ENCODE measurements at places on chromosomes 11 and 22.

DNA sequence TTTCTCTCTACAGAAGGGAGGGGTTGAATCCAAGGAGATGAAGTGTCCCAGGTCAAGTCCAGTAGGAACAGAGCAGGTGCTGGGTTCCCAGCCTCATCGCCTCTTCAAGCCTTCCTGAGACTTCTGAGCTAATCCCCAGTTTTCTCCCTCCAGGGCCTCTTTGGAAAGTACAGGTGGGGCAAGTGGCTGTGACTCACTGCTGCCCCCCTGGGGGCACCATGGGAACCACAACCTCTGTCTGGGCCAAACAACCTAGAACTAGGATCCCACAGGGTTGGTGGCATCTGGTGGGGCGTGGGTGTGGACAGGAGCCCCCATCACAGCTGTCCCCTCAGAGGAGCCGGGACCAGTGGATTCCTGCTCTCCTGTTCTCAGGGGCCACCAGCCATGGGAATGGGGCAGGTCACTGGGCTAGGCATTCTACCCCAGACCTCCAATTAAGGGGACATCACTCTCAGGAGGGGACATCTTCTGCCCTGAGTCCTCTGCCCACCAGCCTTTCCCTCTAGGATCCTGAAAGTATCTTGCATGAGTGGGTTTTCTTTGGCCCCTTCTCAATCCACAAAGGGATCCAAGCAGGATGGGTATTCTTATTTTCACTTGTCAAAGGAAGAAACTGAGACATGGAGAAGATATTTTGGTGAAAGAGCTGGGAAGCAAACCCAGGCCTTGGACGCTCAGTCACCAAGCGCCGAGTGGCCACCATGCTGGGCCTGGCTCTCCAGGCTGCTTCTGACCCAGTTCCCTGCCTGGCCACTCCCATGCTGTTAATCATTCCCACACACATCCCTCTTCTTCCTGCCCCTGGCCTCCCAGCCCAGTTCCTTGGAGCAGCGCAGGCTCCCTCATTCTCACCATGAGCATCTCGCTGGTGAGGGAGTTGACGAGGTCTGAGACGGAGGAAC, 23.8 kb downstream of the LRRC10B start:
- DNase-seq, result no peak

GRCh38 chr11:88535916-88536547, 198.5 kb upstream of the CTSC start:
- DNase-seq, result no peak

DNA sequence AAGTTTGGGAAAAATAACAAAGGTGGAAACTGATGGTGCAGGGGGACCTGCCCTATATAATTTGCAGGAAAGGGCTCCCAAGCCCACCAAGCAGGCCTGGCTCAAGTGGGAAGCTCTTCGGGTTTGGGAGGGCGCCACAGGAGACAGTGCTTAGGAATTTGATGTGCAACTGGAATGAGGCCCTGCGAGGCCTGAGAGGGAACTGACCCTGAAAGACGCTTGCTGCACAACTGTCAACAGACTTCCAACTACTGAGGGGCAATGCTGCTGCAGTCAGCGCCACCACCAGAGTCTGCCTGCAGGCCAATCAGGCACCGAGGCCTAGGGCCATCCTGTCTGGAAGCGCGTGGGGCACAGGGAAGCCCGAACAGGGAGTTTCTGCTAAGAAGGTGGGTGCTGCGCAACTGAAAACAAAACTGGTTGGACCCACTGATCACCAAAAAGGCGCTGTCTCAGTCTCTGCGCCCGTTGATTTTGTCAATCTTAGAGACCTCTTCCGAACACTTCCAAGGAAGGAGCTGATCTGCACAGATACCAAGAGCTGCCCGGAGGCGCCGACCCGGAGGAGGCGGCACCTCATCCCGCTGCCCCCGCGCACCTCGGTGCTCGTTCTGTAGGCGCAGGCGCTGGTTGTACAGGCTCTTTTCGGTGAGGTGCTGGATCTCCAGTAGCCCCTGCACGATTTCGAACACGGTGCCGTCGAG, 667 bp downstream of the DGCR6L start:
- DNase-seq, result no peak

DNA sequence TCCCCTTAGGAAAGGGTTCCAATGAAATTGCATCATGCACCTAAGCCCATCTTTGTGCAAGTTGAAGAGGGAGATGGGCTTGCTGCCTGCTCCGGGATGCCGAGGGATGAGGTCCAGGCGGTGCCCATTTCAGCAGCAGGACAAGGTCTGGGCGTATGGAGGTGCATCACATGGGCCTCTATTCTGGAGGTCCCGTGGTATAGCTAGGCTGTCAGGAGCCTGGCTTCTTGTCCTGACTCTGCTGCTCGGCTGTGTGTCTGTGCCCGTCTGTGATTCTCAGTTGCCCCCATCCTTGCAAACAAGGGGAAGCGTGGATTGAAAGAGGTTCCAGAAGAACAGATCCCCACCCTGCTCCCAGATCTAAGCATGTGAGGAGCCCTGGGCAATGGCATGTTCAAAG, 130.0 kb downstream of the OSBP2 start:
- no peak for DNase-seq

DNA sequence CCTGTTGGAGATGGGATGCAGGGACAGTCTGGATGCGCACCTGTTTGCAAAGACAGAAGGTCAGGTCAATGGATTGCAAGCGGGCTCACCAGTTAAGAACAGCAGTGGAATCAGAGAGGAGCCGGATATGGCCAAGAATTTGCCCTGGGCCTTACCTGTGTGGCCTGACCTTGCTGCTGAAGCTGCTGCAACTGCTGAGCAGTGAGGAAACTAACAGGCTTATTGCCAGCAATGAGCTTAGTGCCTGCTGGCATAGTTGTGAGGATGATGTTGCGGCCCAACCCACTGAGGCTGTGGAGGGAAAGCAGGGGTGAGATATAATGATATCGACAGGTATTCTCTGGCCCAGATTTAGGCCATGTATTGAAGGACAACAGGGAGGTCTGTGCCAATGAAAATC, 30.6 kb downstream of the NFRKB start:
- DNase-seq, result no peak

DNA sequence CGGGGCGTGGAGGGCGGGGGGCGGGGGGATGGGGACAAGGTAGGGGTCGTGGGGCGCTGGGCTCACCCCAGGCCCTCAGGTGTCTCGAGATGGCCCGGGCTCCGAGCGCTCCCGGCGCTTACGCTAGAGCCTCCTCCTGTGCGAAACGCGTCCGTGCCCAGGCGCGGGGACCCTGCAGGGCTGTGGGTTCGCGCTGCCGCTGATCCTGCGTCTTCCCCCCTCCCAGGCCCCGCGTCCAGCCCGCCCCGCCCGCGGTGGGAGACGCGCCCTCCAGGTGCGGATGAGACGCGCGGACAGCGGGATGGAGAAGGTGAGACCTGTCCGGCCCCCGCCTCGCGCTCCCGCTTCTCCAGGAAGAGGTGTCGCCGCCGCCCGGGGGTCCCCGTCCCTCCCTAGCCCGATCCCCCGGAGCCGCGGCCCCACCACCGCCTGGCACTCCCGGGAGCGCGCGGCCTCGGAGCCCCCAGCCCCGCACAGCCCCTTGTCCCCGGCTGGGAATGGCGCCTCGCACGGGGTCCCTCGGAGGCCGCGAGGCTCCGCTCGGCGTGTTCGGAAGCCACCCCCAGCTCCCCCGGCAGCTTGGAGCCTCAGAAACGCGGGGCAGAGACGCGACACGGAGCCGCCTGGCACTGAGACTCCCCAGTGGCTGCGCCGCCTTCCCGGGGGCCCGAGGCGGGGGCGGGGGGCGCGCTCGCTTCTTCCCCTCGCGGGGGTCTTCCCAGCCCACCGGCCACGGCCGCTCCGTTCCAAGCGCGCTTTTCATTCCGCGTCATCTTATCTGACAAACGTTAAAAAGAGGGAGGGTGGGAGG, 27.6 kb upstream of the TOLLIP start:
- DNase-seq, result no peak

GRCh38 chr11:57773026-57773598, 11.5 kb downstream of the CTNND1 start:
- DNase-seq, result no peak

DNA sequence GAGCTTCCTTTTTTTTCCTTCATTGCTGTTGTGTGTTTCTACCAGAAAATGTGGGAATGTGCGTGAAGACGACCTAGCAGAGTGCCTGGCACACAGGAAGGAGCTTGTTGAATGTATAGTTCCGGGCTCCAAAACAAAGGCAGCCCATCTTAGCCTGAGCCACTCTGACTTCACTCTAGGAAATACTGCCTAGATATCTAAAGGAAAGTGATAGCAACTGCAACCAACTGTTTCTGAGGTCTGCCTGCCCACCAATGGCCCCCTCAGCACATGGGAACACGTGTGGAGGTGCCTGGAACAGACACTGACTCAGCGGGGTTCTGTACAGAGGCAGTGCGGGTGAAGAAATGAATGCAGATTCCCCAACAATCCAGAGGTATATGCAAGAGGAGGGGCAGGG, 14.7 kb upstream of the XBP1 start:
- no peak for DNase-seq

GRCh38 chr22:42217019-42217751, 53.3 kb downstream of the TCF20 start:
- DNase-seq, result no peak

DNA sequence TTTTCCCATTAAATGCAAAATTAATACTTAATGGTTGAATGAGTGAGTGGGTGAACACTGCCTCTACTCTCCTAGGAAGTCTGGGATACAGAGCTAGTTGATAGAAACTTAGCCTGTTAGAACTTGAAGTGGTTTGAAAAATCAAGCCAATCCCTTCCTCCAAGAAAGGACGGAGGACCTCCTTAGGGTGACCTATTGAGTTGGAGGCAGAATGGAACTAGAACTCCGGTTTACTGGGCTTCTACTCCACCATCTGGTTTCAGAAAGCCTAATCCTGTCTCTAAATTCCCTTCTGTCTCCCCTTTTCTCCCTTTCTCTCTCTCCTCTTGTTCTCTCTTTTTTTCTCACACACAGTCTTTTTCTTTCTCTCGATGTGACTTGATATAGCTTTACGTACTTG, 19.6 kb upstream of the IL18BP start:
- DNase-seq, result no peak

GRCh38 chr11:131759140-131759539, 388.7 kb downstream of the NTM start:
- no peak for DNase-seq

- DNase-seq, result no peak
These were observed 381.2 kb downstream of the MN1 start for GRCh38 chr22:27420195-27420816.

DNA sequence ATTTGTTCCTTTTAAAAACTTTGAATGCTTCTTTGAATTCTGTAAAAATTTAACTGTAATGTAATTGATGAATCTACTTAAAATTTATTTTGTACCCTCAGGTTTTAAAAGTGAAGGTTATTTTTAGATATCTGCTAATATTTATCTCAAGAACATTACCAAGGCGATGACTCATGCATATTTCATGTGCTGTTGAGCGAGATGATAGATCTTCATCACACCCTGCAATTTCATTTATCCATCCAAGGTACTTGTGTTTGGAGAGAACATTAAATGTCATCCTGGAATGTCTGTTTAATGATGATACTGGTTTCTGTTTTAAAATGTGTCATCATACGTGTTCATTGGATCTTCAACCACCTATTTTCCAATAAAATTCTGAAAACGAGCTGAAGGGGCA, 6.7 kb upstream of the OOSP4A start:
- DNase-seq, result no peak

DNA sequence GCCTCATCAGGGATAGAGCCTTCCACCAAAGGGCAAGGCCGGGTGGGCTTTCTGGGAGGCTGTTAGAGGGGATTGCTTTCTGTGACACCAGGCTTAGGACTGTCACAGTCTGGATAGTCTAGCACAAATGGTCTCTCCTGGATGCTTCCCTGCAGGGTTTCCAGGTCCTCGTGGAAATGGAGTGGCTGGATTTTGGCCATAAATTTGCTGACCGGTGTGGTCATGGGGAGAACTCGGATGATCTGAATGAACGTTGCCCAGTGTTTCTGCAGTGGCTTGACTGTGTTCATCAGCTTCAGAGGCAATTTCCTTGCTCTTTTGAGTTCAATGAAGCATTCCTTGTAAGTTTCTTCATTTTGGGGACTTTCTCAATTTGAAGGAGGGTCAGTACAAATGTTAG, 67.1 kb upstream of the HORMAD2 start:
- DNase-seq, result no peak

- no peak for DNase-seq
These were observed 10.6 kb upstream of the PPM1F start for GRCh38 chr22:21963286-21963685.

All from SK-N-MC (cell line).